Endothelial cell of umbilical vein (primary cell): ENCODE measurements at places on chromosomes 4 and X. TPM values are rescaled to one million over a fixed set of nuclear protein-coding genes. Genes with fewer than 3 reads are reported as not detected.

DNA sequence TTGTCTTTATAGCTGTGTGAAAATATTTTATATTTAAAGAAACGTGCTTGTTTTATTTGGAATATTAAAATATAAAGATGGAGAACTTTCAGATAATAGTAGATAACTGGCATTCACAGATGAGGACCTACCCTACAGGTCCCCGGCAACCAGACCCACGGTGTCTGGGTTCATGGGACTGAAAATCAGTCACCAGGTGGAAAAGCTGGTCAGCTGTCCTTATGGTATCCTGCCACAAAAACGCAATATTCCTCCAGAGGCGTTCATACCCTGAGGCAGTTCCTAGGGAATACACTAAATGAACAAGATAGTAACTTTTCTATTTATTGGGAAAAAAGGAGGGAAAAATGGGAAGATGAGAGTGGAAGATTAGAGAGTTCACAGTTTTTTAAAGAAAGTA, 1.2 kb downstream of the TLR6 start:
- DNase-seq = no peak

The ATP2B3 gene
- total RNA-seq = 0.07 and 0.16 TPM in 2 replicates

The SLC26A1 gene
- total RNA-seq = 0.32 TPM in 1 of 2 replicates, not detected in the other

The TMPRSS11F gene
- not detected in 2 replicates for total RNA-seq

- DNase-seq = no peak
These were observed 80.7 kb upstream of the SCML1 start for GRCh38 chrX:17656556-17656955.

- DNase-seq = no peak
These were observed 46.5 kb upstream of the NKAP start for GRCh38 chrX:119989905-119990555.

- DNase-seq = no peak
These were observed 19.3 kb upstream of the SFRP2 start for GRCh38 chr4:153808175-153808574.

GRCh38 chr4:42843694-42844093, 48.8 kb upstream of the GRXCR1 start:
- DNase-seq = no peak
